ENCODE measurements at places on chromosomes 4 and X.

DNA sequence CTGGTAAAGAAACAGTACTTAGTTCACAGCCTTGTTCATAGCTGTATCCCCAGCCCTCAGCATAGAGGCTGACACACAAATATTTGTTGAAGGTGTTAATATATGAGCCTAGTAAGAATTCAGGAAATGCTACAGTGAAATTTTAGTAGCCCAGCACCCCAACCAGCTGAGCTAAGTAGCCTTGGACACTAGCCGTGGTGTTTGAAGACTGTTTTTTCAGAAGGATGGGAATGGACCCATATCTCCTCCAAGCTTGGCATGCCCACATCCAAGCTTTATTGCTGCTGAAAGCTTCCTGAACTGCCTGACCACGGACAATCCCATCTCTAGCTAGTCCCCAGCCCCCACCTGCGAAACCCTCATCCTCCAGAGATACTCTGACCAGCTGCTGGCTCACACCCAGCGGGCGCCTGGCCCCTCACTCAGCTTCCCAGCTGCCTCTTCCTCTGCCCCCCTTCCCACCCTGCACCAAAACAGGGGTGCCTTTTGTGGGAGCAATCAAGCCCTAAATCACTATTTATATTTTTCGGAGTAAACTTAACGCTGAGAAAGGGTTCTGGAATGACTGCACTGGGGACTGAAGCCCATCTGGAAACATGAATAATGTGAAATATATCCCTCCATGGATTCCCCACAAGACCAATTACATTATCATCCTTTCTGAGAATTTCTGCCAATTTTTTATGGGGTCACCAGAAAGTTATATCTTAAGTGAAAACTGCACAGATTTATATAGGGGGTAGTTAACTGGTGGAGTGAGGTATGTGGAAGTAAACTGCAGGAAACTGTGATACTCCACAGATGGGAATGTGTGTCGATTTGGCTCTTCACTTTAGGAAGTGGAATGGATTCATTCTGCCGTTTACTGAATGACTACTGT is 41.1 kb upstream of the CBR4 start:
- no peak for DNase-seq

GRCh38 chr4:8762356-8762755 is 109.3 kb downstream of the HMX1 start:
- no peak for DNase-seq

DNA sequence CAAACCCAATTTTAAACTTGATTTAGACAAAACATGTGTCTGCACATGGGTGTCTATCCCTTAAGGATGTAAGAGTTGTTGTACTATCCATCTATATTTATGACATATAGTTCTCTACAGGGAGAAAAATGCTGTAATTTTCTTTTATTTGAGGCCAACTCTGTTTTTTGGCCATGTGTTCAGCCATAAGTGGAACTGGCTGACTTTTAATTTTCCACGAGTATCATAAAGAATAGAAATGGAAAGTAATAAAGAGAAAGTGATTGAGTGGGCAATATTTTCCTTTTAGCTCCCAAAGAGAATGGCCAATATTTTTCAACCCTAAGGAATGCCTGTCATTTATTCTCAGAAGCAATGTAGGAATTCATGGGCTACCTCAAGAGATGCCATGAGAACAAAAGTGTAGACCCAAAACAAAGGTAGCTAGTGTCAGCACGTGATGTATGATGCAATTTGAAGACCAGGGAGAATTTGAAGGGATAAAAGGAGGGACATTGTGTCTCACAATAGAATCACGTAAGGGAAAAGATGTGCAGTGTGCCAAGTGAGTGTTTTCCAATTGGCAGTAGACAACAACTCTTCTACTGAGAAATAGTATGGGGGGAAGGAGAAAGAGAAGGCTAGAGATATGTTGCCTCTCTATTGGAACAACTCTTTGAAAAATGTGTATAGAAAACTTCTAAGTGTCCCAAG is 27.8 kb upstream of the MXRA5 start:
- DNase-seq, result no peak

DNA sequence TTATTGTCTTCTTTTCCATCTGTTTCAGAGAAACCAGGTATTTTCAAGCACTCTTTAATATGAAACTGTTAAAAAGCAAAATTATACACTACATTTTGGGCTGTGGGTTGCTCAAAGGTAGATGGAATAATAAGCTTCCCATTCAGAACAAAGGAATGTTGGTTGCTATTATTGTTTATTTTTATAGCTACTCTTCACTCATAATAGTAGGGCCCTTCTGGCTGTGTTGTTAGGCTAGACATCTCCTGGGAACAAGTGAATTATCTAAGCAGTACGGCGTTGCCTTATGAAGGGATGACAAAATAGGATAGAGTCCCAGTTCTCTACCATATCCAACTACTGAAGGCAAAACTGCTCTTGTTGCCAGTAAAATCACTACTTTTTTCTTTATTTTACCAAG is 34.2 kb downstream of the TENM3 start:
- no peak for DNase-seq

DNA sequence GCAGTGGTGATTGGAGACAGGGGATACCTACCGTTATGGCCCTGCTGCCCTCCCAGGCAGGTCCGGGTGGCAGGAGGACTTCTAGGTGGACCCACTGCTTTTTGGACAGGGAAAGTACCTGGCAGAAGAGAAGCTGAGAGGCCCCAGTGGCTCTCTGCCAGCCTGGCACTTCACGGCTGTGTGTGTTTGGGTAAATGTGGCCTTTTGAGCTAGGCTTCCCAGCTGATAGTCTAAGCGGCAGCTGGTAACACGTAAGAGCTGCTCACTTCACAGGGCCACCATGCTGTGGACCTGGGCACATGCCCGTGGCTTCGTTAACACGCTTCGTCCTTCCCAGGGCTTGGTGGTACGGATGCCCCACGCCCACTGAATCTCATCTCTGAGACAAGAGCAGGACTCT is 92.0 kb upstream of the CLCN4 start:
- DNase-seq, result no peak

Measured in hematopoietic multipotent progenitor cell treated with erythropoietin and hydrocortisone succinate and interleukin-3 and kit ligand, for 8 days (in vitro differentiated cells).